Fibroblast of skin of abdomen (primary cell): ENCODE measurements at places on chromosomes 12 and 14.

- DNase-seq: no peak
These were observed 8.6 kb downstream of the YEATS4 start for GRCh38 chr12:69368171-69368570.

GRCh38 chr12:5648692-5649359 is 216.9 kb downstream of the NTF3 start:
- peak; percentile 56 for DNase-seq

- DNase-seq: no peak
These were observed 28.3 kb downstream of the NID2 start for GRCh38 chr14:52040598-52040997.

GRCh38 chr12:128672893-128673292 is 150.9 kb downstream of the SLC15A4 start:
- no peak for DNase-seq

- DNase-seq: peak; percentile 61
These were observed 13.5 kb upstream of the KRT82 start for GRCh38 chr12:52419656-52420055.

DNA sequence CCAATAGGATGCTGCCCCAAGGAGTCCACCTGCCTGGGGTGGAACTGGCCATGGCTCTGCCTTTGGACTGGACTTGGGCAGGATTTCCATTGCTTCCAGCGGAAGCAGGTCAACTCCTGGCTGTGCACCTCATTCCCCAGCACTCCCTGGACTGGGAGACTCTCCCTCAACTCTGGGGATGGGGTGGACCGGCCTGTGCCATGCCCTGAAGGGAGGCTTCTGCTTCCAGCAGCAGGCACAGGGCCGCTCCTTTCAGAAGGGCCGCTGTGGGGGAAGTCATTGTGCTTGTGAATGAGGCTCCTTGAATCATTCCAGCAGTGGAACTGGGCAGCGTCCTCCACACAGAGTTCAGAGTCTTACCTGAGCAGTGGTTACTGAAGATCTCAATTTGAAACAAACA is 23.0 kb downstream of the TCHP start:
- DNase-seq: no peak

DNA sequence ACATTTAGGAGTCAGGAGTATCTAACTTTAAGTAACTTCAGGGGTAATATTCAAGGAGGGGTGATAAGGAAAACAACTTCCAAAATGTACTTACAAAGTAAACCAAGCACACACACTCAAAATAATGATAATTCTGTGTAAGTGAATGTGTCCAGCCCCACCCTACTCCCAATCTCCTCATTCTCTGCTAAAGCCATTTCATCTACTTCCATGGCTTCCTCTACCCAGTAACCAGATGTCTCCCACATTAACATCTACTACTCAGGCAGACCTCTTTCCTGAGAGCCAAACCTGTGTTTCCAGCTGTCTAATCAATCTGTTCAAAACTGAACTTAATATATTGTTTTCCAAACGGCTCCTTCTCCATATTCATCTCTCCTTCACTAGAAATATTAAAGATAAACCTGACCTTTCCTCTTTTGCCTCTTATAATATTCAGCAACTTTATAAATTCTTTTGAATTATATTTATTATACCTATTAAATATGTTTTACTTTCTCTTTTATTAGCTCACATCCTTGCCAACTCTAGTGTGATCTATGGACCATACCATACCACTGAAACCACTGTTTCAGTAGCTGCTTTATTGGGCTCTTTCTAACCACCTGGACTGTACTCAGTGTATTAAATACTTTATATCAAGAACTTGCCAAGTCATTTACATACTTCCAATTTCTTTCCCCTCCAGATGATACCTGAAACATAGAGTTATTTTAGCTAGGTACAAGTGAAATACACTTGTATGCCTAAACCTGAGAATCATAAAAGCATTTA is 170.7 kb downstream of the PPFIA2 start:
- no peak for DNase-seq

- DNase-seq: no peak
These were observed 132.8 kb downstream of the DACT1 start for GRCh38 chr14:58770491-58770982.

DNA sequence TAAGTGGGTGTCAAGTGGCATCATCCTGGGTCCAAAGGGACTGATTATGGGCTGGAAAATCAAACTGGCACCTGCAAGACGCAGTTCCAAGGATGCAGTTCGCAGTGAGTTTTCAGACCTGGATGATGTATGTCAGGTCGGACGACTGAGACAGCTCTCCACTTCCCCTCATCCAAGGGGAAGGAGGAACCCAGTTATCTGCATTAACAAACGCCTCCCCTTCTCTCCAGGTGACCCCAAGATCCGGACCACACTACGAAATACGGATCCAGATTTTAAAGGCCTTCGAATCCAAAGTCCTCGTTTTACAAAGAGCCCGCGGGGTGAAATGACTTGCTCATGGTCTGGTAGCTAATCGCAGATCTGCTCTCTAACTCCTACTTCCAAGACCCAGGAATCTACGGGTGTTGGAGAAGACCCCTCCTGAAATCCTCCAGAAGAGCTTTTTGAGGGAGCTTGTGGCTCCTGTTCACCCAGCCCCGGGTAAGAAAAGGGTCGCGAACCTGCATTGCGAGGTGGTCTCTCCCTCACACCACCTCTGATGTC is 460 bp upstream of the SYNE2 start:
- peak; percentile 4 for DNase-seq

GRCh38 chr12:68020699-68021098 is 31.5 kb downstream of the IFNG-AS1 start:
- DNase-seq: peak; percentile 4

DNA sequence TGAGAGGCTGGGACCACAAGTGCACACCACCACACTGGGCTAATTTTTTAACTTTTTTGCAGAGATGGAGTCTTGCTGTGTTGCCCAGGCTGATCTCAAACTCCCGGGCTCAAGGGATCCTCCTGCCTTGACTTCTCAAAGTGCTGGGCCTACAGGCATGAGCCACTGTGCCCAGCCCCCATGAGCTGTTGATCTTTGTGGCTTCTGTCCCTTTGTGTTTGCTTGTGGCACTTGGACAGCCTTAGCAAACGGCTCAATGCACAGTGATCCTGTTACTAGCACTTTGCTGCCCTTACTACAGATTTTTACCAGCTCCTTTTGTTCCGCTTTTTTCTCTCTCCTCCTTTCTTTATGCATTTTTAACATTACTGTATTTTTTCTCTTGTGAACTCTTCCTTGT is 25.3 kb upstream of the EVL start:
- no peak for DNase-seq

DNA sequence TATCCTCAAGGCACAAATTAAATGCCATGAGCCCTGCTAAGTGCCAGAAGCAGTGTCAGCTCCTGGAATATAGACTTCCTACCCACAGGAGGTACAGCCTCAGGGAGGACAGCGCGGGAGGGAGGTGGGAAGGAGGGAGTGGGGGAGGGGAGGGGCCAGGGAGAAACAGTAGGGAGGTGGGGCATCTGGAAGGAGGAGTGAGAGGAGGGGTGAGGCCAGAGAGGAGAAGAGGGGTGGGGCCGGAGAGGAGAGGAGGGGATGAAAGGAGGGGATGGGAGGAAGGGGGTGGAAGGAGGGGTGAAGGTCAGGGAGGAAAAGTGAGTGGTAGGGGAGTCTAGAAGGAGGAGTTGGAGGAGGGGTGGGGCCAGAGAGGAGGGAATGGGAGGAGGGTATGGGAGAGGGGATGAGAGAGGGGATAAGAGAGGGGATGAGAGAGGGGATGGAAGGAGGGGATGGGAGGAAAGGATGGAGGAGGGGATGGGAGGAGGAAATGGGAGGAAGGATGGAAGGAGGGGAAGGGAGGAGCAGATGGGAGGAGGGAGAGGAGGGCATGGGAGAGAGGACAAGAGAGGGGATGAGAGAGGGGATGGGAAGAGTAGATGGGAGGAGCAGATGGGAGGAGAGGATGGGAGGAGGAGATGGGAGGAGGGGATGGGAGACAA is 9.2 kb upstream of the CCDC197 start:
- no peak for DNase-seq

GRCh38 chr12:92185052-92185451 is 39.4 kb upstream of the BTG1 start:
- DNase-seq: no peak

- peak; percentile 26 for DNase-seq
These were observed 453.9 kb upstream of the MGAT4C start for GRCh38 chr12:86710109-86710508.

DNA sequence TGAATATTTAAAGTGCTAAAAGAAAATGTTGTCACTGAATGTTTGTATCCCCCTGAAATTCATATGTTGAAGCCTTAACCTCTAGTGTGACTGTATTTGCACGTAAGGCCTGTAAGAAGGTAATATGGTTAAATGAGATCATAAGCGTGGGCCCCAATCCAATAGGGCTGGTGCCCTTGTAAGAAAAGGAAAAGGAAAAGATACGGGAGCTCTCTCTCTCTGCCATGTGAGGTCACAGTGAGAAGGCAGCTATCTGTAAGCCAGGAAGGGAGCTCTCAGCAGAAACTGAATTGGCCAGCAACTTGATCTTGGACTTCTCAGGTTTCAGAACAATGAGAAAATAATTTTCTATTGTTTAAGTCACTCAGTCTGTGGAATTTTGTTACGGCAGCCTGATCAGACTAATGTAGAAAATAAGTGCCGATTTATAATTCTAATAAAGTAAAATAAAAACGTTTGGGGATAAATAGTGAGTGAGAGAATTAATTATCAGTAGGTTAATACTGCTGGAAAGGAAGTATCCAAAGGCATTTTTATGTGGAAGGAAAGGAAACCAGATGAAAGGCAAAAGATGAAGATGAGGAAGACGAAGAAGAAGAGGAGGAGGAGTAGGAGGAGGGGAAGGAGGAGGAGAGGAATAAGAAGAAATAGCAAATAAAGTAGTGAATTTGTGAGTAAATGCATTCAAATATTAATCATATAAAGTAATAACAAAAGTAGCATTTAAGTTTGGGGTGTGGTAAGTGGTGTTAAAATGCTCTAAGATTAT is 188.5 kb upstream of the KRR1 start:
- DNase-seq: no peak

- DNase-seq: no peak
These were observed 36.0 kb downstream of the CPM start for GRCh38 chr12:68896881-68897540.

DNA sequence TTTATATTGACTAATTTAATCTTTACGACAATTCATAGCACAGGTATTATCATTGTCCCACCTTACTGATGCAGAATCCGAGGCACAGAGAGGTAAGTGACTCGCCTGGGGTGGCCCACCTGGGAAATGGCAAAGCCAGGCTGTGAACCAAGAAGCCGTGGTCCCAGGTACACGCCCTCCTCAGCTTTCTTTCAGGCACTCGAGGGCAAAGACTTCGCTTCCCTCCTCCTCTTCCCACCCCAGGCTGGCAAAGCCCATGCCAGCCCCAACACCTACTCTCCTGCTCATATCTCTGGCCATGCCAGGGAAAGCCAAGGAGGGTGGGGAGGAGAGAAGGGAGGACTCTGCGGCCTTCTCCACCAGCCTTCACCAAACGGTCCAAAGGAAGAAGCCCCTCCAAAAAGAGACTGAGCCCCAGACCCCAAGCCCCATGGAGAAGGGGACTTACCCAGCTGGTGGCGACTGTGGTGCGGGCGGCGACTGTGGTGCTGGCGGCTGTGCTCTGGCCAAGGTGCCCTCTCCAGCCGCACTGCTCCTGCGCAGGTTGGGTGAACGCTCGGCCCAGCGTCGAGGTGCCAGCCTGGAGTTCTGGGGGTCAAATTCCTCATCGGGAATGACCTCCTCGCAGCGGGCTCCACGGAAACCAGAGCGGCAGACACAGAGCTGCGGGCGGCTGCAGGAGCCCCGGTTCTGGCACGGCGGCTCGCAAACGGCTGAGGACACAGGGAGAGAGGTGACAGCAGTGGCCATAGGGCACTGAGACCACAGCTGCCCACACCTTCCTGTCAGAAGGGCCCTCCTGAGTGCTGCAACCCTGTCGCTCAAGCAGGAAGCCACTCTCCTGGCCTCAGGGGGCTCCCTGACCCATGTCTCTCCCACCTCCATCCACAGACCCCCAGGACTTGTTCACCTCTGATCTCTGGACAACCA is 26.4 kb downstream of the LTBP2 start:
- no peak for DNase-seq

- DNase-seq: no peak
These were observed 87.7 kb downstream of the SAMD4A start for GRCh38 chr14:54654605-54655004.

DNA sequence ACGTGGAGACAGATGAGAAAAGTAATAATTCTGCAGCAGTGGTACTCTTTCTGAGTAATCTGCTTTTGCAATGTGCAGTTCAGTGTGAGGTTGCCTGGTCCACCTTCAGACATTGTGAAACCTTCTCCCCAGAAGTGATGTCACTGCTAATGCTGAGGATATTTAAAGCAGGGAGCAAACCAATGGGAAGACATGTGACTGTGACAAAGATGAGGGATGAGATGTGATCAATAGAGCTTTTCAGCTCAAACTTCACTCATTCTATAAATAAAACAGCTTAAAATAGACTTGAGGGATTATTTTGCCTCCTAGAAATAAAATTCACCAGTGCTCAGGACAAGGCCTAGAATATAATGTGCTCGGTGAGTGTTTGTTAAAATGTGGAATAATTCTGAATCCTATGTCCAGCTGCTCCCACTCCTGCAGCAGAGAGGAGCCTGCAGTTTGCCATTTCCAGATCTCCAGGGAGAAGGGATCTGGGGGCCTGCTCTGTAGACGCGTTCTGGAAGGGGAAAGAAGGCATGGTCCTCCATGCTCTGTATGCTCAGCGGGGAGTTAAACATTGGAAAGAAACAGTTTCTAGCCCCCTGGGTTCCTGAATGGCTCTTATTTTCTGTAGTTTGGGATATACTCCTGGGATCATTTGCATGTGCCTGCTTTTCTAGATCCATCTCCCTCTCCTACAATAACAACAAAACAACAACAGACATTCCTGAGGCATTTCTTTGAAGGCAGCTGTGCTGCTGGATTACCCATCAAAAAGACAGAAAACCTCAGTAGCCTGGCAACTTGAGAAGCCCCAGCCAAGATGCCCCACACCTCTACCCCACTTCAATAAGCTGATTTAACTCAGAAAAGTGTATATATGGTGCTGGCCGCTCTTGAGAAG is 8.9 kb downstream of the SLC7A8 start:
- peak; percentile 49 for DNase-seq

GRCh38 chr12:64029013-64029857 is 184.7 kb downstream of the SRGAP1 start:
- peak; percentile 80 for DNase-seq

- DNase-seq: no peak
These were observed 114.2 kb downstream of the PDE3A start for GRCh38 chr12:20482491-20483054.

DNA sequence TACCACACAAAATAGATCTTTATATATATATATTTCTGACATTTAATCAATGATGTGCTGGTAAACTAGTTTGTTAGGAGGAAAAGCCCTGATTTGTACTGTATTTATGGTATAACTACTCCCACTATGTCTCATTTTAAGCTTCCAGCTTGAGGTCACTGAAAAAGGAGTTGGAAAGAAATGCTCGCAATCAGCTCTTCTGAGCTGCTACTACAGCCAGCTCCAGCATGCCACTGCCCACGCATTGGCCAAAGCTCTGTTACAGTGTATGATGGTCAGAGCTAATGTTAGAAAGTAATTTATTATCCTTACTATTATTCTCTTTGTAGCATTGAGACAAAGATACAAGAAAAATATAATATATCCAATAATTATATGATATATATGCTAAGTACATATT is 55.0 kb upstream of the PCED1B start:
- no peak for DNase-seq
